ENCODE measurements at places on chromosomes 6 and 20. TPM values are rescaled to one million over a fixed set of nuclear protein-coding genes. Genes with fewer than 3 reads are reported as not detected.

The ZNF76 gene
- 13.9 TPM for total RNA-seq

The GFRA4 gene
- 0.19 TPM for total RNA-seq

The FAM83D gene
- 9.6 TPM for total RNA-seq

The PRSS16 gene
- total RNA-seq = 76.2 TPM

The TAGAP gene
- 22.3 TPM for total RNA-seq

The FOXQ1 gene
- total RNA-seq = 0.42 TPM

The ENPP3 gene
- 4.4 TPM for total RNA-seq

The SLC17A2 gene
- 0.05 TPM for total RNA-seq

The ID1 gene
- 39.4 TPM for total RNA-seq

The ADAM33 gene
- total RNA-seq = 0.90 TPM
